ENCODE measurements at places on chromosomes 5 and 9. TPM values are rescaled to one million over a fixed set of nuclear protein-coding genes. Genes with fewer than 3 reads are reported as not detected.

The CCL27 gene
- 3.7 TPM for total RNA-seq

The MYMK gene
- total RNA-seq = not detected

DNA sequence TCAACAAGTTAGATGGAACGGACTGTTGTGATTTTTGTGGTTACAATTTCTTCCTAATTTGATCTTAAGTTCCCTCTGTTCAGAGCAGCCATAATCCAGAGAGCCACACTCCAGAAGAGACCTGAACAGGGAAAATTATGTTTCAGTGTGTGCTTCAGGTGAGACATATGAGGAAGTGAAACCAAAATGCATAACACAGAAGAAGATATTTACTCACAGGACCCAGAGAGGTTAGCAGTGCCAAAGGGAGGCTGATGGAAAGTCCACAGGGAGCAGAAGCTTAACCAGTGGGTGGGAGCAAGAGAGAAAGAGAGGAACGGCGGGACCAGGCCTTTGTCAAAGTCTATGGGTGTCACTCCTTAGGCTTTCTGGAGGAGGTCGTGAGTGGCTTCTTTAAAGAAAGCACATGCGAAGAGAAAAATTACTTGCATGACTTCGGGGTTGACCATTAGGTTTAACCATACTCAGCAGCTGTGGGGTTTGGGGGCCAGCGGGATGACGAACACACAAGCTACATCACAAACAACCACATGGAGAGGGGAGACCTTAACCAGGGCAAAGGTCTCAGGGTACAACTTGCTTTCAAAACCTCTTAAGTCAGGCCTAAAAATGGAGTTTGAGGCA, 141.4 kb downstream of the MED10 start:
- no peaks in the 10 kb centered on the region for H3K36me3 ChIP-seq
- no peak overlapping the region for H3K27ac ChIP-seq
- H3K4me3 ChIP-seq = no peak overlapping the region
- DNase-seq = no peak
- no peaks in the 10 kb centered on the region for H3K4me1 ChIP-seq

- no peaks in the 10 kb centered on the region for H3K36me3 ChIP-seq
- no peaks in the 10 kb centered on the region for H3K4me1 ChIP-seq
- H3K4me3 ChIP-seq = no peak overlapping the region
- no peak for DNase-seq
These were observed 12.9 kb downstream of the DYNC2I2 start for GRCh38 chr9:128643519-128644300.

GRCh38 chr9:90659650-90660364, 17.2 kb upstream of the DIRAS2 start:
- H3K4me3 ChIP-seq = no peak overlapping the region
- H3K27me3 ChIP-seq = peaks cover 28% of the 10 kb centered on the region
- H3K4me1 ChIP-seq = no peaks in the 10 kb centered on the region
- no peak overlapping the region for H3K27ac ChIP-seq

DNA sequence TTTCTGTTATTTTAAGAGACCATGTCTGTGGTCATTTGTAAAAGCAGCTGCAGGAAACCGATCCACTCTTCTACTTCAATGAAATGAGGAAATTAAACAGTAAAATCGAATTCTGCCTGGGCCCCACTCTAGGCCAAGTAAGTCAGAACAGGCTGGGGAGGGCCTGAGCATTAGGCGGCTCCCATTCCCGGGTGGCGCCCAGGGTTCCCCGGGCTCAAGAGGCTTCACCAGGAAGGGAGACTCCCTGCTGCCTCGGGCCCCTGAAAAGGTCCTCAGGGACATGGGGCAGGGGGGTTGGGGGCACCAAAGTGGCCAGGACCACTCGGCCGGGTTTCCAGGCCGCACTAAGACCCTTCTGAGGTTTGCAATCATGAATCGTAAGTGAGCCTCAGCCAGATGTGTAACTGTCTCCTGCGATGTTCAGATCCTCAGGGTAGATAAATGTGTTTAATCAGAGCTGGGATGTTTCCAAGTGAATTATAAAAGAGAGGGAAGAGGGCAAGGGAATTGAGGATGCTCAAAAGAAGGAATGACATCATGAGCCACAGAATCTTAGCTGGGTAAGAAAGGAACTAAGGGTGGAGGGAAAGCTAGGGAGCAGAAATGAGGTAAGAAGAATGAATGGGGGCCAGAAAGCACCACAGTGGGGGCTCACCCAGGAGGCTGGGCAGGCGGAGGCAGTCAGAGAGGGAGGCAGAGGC, 24.6 kb downstream of the MED10 start:
- H3K27me3 ChIP-seq = no peaks in the 10 kb centered on the region
- no peaks in the 10 kb centered on the region for H3K4me1 ChIP-seq
- H3K36me3 ChIP-seq = peaks cover 4% of the 10 kb centered on the region
- DNase-seq = no peak
- H3K4me3 ChIP-seq = no peak overlapping the region
- H3K27ac ChIP-seq = no peak overlapping the region

GRCh38 chr9:133603135-133603927, 5.9 kb downstream of the FAM163B start:
- no peak overlapping the region for H3K27ac ChIP-seq
- no peaks in the 10 kb centered on the region for H3K4me1 ChIP-seq
- DNase-seq = no peak
- no peaks in the 10 kb centered on the region for H3K36me3 ChIP-seq

All from activated T-cell treated with anti-CD3 and anti-CD28 coated beads, Interleukin-2, amount 50 U/mL, for 72 hours (primary cell).